Peyer's patch (tissue), 4 donors: ENCODE measurements at places on chromosomes 5 and 9.

DNA sequence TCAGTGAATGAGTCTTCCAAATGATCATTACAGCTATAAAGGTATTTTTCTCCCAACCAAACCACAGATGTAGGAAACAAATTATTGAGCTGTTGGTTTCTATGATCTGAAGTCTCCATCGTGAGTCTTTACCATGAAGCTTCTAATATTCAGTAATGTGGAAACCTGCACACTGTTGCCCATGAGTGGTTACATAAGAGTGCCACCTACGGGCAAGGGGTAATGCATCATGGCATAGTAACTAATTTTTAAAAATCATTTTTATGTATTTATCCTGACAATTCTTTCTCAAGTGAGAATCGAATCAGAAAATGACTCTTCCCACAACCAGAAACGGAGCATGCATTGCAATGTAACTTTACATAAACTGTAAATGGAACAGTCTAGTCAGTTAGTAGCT is 282.5 kb upstream of the SMARCA2 start:
- no peak for DNase-seq

GRCh38 chr9:116394894-116395698 is 241.5 kb downstream of the PAPPA start:
- DNase-seq = no peak

DNA sequence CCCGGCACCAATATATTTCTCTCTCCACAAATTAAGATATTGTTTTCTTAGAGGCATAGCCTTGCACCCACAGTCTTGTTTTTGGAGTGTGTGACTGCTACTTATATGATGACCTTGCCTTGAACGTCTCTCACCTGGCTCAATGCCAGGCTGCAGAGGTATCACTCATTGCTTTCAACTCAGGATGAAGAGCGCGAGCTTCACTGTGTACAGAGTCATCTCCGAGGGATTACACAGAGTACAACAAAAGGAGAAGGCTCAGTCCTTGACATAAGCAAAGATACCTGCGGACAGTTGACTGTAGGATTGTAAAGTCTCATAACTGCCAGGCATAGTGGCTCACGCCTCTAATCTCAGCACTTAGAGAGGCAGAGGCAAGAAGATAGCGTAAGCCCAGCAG is 53.8 kb downstream of the CD180 start:
- DNase-seq = no peak

- DNase-seq = peak; percentile 58
These were observed 1.2 kb downstream of the IER5L start for GRCh38 chr9:129176701-129177442.

GRCh38 chr9:91771027-91771426 is 179.0 kb downstream of the ROR2 start:
- DNase-seq = no peak

GRCh38 chr5:56350597-56351170 is 117.6 kb upstream of the ANKRD55 start:
- DNase-seq = peak; percentile 75

DNA sequence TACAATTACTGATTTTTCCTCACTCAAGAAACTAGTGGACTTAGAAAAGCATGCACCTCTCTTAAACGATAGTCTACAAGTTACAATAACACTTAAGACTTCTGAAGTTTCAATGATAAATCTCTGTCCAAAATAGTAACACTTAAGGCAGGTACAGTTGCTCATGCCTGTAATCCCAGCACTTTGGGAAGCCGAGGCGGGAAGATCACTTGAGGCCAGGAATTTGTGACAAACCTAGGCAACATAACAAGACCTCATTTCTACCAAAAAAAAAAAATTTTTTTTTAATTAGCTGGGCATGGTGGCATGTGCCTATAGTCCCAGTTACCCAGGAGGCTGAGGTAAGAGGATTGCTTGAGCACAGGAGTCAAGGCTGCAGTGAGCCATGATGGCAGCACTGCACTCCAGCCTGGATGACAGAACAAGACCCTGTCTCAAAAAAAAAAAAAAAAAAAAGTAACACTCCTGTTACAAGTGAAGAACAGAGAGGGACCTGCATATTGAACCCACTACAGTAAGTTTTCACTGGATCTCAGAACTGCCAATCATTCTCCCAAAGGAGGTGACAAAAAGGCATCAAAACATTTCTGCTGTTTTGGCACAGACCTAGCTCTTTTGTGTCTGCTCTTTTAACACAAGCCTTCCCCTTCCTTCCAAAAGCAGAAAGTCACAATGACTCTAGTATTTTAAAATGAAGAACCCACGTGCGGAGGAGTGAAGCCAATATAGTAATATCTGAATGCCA is 3.5 kb downstream of the ABITRAM start:
- DNase-seq = no peak

GRCh38 chr9:95074632-95075031 is 242.9 kb downstream of the FANCC start:
- no peak for DNase-seq

DNA sequence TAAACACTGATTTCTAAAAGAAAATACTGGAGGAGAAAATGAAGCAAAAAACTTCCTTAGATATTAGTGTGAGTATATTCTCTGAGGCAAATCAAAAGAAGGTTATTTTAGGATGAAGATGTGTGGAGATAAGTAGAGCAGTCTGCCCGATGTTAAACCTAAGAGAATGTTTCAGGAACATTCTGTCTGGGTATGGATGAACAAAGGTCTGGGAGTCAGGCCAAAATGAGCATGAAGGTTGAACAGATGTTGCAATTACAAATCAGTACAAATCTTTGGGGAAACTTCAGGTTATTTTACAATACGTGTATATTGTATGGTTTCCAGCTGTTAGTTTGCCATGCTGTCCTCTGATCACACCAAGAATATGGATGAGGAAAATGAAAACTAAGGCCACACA is 14.4 kb upstream of the CEP78 start:
- no peak for DNase-seq

GRCh38 chr9:71986900-71987299 is 73.5 kb downstream of the C9orf57 start:
- DNase-seq = no peak

GRCh38 chr5:102483736-102484135 is 15.1 kb downstream of the SLCO6A1 start:
- DNase-seq = no peak

DNA sequence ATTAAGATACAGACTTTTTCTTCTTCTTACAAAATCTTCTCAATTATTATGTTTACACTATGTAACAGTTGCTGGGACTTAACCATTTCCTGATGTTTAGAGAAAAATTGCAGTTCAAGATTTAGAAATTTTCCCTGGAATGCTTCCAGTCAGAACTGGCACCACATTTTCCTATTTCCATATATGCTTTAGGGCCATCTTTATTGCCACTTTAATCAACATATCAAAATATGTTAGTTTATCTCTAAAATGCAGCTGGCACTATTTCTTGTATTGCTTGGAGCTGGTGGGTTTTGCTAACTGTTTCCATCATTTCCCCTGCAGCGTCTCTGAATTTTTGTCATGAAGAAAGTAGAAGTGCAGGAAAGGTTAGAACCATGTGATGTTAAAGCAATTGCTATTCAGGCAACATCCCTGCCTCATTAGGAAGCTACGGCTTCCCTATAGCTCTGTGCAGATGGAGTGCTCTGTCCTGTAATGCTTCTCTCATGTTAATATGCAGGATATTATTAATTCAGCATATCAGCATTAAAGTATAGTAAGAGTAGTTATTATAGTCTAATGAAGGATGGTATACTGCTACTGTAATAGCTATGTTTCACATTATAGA is 269.1 kb downstream of the MTRR start:
- DNase-seq = no peak

- peak; percentile 37 for DNase-seq
These were observed 40.6 kb upstream of the OLFM1 start for GRCh38 chr9:135046739-135047350.

DNA sequence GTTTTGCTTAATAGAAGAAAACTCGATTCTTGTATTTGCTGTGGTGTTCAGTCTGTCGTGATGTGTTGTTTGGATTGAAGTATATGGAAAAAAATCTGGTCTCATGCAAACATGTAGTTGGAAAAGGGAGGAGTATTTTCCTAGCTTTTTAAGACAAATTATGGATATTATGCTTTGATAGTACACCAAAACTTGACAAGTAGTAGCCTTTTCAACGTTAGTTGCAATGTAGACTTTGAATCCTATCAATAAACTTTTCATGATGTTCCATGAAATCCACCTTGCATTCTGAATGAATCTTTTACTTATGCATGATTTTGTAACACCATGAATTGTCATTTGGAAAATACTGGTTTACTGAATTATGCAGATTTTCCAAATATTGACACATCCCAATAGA is 64.2 kb downstream of the LHX2 start:
- no peak for DNase-seq

DNA sequence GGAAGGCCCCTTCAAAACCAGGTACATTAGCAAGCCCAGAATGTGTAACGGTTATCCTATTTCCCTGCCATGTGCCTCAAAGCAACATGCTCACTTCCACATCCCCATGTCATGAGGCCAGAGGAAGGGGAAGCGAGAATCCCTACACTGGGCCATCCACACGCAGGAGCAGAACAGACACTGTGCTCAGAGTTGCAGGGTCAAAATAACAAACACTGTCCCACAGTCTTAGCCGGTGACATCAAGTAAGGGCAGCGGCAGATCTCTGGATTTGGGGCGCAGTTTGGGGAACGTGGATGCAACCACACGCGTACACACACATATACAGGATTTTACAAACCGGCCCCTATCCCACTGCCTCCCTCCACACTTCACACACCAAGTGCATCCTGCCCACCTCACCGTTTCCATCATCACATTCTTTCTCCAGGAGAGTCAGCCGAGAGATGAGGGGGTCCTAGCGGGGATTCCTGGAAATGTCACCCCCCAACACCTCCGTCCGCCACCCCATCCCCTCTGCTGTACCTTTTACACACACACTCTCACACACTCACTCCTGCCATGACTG is 776 bp downstream of the APBA1 start:
- DNase-seq = no peak

DNA sequence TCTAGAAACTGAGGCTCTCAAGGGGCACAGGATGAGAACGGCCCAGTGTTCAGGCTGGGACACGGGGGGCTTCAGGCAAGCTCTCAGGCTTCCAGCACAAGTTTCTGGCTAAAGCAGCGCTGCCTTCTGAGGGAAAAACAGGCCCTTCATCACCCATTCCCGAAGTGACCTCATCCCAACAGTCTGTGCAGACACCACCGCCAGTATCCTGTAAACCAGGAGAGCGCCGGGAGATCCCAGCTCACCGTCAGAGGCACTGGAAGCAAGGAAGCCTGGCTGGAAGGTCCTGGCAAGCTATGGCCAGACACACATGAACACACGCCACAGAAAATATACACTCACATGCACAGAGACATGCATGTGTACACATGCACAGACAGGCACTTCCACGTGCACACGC is 8.8 kb downstream of the SLC12A7 start:
- no peak for DNase-seq

DNA sequence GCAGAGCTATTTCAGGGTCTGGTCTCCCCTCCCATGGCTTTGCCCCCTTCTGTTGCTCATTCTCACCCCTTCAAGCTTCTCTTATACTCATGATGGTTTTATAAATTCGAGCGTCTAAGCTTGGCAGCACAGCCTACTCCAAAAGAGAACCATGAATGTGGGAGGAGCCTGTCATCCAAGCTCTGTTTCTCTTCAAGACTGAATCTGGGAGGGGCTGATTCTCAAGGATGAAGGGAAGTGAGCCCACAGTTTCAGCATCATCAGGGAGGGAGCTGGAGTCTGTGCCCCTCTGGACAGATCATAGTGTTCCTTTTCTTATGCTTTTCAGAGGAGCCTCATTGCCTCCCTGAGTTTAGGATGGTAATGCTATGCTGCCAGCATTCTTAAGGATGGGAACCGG is 168.6 kb downstream of the CFAP90 start:
- no peak for DNase-seq

GRCh38 chr5:9439531-9440292 is 106.2 kb downstream of the SEMA5A start:
- DNase-seq = no peak

DNA sequence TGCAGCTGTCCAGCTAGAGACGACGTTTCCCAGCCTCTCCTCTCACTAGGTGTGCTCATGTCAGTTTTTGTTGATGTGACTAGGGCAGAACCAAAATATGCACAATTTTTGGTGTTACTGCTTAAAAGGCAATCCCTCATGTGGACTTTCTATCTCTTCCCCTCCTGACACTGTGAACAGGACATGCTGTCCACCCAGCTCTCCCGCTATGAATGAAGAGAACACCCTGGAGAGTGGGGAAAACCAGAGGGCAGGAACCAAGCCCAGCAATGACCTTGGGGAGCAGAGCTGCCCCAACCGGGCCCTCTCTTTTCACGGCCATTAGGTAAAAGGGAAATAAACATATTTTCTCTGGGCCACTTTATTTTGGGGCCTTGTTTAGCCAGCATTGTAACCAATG is 46.7 kb upstream of the TBC1D2 start:
- DNase-seq = no peak

DNA sequence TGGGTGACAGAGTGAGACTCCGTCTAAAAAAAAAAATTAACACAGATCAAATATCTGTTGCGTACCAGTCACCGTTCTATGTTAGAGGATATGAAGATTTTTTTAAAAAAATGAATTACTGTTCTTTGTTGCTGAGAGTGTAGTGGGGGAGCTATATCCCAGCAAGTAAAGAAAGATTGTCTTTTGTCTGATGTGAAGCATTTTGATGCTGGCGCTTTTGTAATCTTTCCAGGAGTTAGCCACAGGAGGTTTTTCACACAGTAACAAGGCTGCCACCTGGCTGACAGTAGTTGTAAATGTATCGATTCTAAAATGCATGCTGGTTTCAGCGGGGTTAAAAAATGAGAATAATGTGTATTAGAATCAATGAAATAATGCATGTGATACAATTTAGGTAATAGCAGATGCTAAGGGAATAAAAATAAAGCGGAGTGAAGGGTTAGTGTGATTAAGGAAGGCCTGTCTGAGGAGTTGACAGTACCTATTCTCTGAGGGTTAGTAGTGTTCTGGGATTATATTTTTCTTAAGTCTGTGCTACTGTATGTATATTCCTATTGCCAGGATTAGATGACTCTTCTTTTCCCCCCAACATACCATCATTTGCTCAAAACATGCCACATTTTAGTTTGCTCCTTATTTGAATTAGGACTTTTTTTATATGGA is 3.4 kb downstream of the LMNB1 start:
- DNase-seq = peak; percentile 42

DNA sequence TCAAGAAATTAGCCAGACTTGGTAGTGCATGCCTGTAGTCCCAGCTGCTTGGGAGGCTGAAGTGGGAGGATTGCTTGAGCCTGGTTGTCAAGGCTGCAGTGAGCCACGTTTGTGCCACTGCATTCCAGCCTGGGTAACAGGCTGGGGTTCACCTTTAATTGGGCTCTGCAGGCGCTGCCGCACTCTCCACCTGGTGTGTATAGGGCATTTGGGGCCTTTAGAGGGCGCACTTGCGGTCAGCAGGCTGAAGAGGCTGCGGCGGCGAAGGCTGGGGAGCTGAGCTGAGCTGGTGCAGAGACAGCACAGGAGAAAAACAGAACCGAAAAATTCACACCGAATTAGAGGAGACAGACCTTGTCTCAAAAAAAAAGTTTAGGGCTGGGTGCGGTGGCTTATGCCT is 31.2 kb downstream of the CDK7 start:
- no peak for DNase-seq

GRCh38 chr5:137071526-137071925 is 427.6 kb downstream of the SPOCK1 start:
- no peak for DNase-seq
